G401 (cell line): ENCODE measurements at places on chromosomes 7 and 10. TPM values are rescaled to one million over a fixed set of nuclear protein-coding genes. Genes with fewer than 3 reads are reported as not detected.

GRCh38 chr7:151809146-151809863 is 67.6 kb downstream of the PRKAG2 start:
- peak; percentile 81 for DNase-seq

GRCh38 chr10:115706026-115706425 is 567.0 kb downstream of the GFRA1 start:
- no peak for DNase-seq

SUN3 gene
- total RNA-seq: 0.54 TPM in 1 of 2 replicates, not detected in the other

DNA sequence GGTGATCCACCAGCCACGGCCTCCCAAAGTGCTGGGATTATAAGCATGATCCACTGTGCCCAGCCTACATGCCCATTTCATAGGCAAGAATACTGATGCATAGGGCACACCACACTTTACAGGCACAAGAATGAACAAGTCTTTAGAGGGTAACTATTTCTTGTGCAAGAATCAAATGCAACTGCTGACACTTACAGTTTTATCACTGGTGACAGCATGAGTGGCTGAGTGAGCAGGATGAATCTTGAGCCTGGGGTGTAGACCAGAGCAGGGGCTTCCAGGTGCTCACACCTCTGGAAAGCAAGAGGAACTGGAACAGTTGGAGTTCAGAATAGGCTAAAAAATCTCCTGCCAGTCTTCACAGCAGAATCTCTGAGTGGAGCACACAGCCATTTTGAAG is 287.5 kb downstream of the KCNMA1 start:
- no peak for DNase-seq

GRCh38 chr10:22317076-22317370 is 835 bp downstream of the COMMD3 start:
- no peak for DNase-seq

PIP gene
- total RNA-seq: not detected in 2 replicates

GRCh38 chr10:71039551-71039950 is 151.2 kb upstream of the PCBD1 start:
- DNase-seq: no peak

DNA sequence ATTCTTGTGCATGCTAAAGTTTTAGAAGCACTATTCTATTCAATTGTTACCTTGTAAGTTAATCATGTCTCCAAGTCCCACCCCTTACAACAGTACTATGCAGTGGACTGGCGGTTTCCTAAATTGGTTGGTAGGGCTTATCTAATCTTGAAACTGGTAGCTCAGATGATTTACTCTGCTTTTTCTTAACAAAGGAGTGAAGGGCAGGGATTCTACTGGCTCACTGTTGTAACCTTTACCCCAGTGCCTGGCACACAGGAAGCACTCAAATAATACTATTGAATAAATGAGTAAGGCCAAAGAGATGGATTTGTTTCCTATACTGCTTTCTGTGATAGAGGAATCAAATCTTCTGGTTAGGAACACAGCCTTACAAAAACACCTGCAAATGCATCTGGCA is 46.0 kb upstream of the CYCS start:
- DNase-seq: no peak

GRCh38 chr7:3540456-3541220 is 239.6 kb downstream of the SDK1 start:
- no peak for DNase-seq

WDR86 gene
- total RNA-seq: 10.2 and 13.7 TPM in 2 replicates

DNA sequence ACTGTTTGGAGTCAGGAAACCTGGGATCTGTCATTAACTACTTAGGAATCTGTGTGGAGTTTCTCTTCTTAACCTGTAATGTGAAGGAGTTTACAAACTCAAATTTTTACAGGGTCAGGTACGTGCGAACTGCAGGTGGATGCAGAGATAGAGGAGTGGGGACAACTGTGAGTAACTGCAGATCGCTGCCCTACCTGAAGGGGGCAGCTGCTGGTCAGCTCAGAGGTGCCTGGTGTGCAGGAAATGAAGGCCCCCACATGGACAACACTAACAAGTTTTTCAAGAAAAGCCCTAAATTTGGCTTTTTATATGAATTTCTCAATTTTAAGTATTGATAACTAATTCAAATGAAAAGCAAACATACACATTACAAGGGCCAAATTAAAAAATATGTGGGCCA is 380.0 kb downstream of the REEP3 start:
- DNase-seq: no peak

DNA sequence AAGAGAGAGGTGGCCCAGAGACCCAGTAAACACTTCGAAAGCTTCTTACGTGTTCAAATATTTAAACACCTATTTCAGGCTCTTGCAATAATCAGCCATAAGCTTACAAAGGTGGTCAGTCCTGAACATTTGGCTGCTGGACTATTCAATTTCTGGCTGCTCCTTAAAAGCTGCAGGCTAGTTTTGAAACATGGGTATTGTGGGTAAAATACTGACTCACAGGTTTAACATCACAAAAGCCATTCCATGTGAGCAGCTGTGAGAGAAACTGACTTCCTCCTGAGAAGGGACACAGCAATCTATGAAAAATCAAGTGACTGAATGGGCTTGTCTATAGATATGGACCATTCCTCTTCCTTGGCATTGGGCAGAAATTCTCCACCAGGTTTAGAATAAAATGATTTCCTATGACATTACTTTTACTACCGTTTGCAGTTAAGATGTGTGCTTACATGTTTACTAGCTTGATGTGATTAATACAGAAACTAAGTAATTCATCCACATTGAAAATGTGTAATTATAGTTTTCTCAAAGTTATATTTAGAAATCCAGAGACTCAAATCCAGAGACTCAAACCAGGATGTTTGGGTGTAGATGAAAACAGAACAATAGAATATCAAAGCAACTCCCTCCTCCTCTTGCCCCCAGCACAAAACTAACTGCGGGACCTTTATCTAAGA is 252.3 kb downstream of the GATA3 start:
- DNase-seq: no peak

- no peak for DNase-seq
Measured at GRCh38 chr7:4799508-4800268, 24.3 kb downstream of the AP5Z1 start.

DNA sequence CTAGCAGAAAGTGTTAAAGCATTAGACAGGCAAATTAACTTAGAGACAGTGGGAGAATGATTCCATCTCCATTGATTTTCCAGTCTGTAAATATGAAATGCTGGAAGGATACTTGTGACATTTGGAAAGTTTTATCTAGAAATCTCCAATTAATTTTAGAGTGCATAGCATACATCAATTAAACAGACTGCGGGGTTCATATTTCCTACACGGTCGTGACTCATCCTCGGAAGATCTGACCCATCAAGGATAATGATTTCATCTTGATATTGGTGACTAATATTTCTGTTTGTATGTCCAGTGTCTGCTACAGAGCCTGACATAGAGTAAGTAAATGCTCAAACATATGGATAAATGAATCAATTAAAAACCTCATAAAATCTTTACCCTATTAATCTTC is 474.9 kb downstream of the KCNMA1 start:
- DNase-seq: no peak

DNA sequence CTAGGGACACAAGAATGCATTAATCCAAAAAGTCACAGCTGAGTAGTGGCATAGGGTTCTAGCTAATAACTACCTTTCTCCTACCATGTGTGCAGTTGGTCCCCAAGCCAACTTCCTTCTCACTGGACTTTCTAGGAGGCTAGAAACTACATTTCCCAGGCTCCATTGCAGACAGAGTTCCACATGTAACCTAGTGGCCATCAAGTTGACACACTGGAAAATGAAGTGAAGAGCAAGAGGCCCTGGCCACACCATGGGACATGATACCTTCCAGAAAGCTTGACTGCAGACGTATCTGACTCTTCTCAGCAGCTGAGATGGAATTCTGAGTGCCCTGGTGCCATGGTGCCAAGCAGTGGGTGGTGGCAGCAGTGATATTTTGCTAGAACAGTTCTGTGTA is 49.8 kb upstream of the TMEM273 start:
- no peak for DNase-seq

LRRN3 gene
- total RNA-seq: 4.4 and 5.8 TPM in 2 replicates

MYPN gene
- 0.06 TPM in 1 of 2 replicates, not detected in the other for total RNA-seq

GPR22 gene
- not detected in 2 replicates for total RNA-seq
